ENCODE measurements at places on chromosomes 4 and X.

GRCh38 chr4:22264261-22264660, 251.6 kb downstream of the ADGRA3 start:
- DNase-seq = no peak

- no peak for DNase-seq
Observed at GRCh38 chr4:45358573-45359506, 632.5 kb upstream of the GNPDA2 start.

DNA sequence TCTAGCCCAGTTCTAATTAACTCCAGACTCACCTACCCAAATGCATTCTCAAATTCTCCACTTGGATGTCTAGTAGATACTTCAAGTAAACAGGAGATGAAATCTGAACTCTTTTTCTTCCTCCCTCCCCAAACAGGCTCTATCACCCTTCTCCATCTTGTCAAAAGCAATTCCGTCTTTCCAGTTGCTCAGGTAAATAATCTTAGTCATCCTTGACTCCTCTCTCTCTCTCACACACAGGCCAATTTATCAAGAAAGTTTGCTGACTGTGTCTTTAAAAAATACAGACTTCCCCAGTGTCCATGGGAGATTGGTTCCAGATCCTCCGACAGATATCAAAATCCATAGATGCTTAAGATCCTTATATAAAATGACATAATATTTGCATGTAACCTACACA, 12.9 kb downstream of the TXK start:
- DNase-seq = no peak

DNA sequence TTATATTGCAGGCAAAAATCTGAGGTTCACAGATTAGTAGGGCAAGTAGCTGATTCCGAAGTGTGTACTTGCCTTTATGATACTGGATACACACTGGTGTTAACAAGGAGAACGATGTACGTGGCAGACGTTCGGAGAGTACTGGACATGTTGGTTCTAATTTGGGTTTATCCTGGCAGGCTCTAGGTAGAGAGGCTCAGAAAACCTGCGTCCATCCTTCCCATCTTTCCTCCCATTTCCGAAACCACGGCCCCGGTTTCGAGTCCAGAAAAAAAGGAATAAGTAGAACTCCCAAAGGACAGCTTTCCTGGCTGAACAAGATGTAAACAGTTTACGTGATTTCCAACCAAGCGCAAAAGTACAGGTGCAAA, 351 bp upstream of the SLC30A9 start:
- no peak for DNase-seq

GRCh38 chr4:142354794-142355420, 491.2 kb downstream of the INPP4B start:
- no peak for DNase-seq

Data from inflammatory macrophage treated with lipopolysaccharide for 4 hours (primary cell).